Upper lobe of right lung (tissue), 1 donor: ENCODE measurements at places on chromosomes 1 and 21. TPM values are rescaled to one million over a fixed set of nuclear protein-coding genes. Genes with fewer than 3 reads are reported as not detected.
A peak's percentile ranks its signal among the peaks of the same experiment; 100 is the strongest.

DNA sequence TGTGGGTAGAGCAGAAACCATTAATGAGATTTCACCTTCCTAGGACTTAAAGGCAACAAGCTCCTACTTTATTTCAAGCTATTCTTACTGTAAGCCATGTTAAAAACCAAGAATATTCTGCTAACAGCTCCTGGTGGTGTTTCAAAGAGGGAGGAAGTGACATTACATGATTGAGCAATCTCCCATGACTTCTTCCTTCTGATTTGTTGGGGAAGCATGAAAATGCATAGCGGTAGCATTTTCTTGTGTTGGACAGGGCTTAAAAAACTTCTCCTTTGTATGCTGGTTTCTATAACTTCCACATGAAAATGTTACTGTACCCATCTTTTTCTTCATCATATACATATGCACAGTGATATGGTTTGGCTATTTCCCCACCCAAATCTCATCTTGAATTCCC is 297.0 kb upstream of the SNX7 start:
- no peaks in the 10 kb centered on the region for H3K27me3 ChIP-seq
- no peaks in the 10 kb centered on the region for H3K4me1 ChIP-seq
- DNase-seq: no peak
- no peak overlapping the region for H3K4me3 ChIP-seq

DNA sequence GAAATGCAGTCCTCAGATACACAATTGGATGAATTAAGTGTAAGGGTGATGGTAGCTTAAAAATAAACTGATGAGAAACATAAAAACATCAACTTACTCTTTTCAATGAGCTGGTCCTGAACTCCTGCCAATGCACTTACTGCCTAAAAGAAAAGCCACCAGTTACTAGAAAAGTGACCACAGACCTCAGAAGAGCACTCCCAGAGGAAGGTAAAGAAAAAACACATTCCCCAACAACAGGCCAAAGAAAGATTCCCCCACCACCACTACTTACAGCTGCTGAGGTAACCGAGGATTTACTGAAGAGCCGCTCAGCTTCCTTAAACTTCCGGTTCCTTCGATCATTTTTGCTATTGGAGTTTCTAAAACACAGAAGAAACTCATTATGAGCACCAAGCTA is 5.4 kb downstream of the MEAF6 start:
- H3K4me3 ChIP-seq: no peak overlapping the region
- no peak for DNase-seq
- peaks cover 16% of the 10 kb centered on the region for H3K4me1 ChIP-seq
- no peaks in the 10 kb centered on the region for H3K27me3 ChIP-seq

DNA sequence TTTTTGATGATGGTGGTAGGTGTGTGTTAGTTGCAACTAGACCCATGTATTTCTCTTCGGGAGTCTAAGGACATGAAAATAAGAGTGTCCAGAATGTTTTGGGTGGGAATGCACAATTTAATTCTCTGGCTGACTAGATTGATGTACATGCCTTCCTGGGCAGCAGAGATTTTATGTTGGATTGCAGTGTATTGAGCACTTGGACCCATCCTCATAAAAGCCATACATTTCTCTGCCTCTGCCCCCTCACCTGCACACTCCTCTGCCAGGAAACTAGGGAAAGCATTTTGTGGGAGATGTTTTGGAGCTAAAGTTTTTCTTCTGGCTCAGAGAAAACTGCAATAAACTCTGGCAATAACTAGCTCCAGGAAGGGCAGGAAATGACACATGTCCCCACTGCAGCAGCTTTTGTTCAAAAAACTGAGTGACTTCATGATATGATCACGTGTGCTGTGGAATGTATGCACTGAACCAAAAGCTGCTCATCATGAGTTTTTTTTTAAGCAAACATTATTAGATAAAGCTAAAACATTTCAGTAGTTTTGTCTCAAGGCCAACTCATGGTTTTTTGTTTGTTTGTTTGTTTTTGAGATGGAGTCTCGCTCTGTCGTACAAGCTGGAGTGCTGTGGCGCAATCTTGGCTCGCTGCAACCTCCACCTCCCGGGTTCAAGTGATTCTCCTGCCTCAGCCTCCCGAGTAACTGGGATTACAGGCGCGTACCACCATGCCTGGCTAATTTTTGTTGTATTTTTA is 17.6 kb downstream of the RIT1 start:
- peak overlapping the region; percentile 56 for H3K27ac ChIP-seq
- H3K4me1 ChIP-seq: peaks cover 12% of the 10 kb centered on the region
- H3K27me3 ChIP-seq: no peaks in the 10 kb centered on the region
- peaks cover 28% of the 10 kb centered on the region for H3K36me3 ChIP-seq
- DNase-seq: no peak

DNA sequence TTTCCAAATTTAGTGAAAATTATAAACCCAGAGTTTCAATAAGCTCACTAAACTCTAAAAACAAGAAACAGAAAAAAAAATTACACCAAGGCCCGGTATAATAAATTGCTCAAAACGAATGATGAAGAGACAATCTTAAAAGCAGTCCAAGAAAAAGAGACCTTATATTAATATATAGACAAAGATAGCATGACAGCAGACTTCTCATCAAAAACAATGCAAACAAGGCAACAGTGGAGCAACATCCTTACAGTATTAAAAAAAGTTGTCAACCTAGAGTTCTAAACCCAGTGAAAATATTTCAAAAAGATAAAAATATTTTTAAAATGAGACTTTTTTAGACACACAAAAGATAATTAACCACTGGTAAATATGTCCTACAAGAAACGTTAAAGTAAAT is 46.7 kb downstream of the KIFAP3 start:
- H3K27ac ChIP-seq: no peak overlapping the region
- H3K27me3 ChIP-seq: no peaks in the 10 kb centered on the region
- no peak overlapping the region for H3K4me3 ChIP-seq
- H3K36me3 ChIP-seq: peaks cover 13% of the 10 kb centered on the region
- DNase-seq: no peak
- H3K4me1 ChIP-seq: no peaks in the 10 kb centered on the region

DNA sequence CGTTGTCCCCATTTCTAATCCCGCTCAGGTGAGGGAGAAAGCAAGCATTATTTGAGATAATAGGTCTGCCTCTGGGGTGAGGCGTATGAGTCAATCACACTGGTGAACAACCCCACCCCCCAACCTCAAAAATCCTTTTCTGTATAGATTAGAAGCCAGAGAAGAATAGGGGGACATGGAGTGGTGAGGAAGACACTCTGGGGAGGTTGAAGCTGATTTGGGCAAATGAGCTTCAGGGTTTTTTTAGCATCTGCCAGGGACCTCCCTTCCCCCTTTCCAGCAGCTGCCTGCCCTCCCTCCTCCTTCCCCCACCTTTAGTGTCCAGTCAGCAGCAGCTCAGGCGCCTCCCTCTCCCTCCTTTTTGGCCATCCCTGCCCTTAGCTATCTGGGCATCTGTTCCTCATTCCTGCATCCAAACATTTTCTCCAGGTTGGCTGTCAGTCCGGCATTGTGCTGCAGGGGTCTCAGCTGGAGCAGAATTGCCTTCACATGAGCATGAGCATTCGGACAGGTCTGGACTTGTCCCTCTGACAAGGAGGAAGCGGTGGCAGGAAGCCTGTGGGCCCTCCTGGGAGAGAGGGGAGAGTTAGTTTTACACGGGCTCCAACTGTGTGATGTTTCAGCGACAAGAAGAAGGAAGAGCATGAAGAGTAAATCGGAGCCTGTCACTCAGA is 30.8 kb upstream of the PTGFRN start:
- no peaks in the 10 kb centered on the region for H3K36me3 ChIP-seq
- H3K27ac ChIP-seq: peak overlapping the region; percentile 43
- no peaks in the 10 kb centered on the region for H3K27me3 ChIP-seq
- H3K4me3 ChIP-seq: peak overlapping the region; percentile 28
- DNase-seq: no peak

- H3K27ac ChIP-seq: no peak overlapping the region
- no peaks in the 10 kb centered on the region for H3K4me1 ChIP-seq
- peak; percentile 48 for DNase-seq
- H3K36me3 ChIP-seq: no peaks in the 10 kb centered on the region
Measured at GRCh38 chr21:44578371-44579055, 1.9 kb downstream of the KRTAP10-5 start.

DNA sequence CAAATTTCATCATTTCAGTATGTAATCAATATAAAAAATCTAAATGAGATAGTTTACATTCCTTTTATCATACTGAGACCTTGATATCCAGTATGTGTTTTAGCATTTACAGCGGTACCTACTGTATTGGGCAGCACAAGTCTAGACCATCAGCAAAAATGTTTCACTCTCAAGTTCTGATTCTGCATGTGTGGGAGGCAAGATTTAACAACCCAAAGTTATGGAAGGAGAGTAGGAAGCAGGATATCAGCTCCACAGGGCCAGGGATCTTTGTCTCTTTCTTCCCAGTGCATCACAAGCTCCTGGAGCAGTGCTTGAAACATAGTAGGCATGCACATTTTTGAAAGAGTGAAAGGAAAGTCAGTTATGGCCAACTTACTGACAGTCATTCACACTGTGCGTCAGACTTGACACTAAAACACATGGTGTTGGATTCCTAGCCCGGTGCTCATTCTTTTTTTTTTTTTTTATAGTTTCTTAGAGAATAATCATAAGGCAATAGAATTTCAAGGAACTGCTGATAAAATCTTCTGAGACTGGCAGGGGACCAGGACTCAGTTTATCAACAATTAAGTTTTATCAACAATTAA is 6.1 kb downstream of the TENT5C start:
- peaks cover 25% of the 10 kb centered on the region for H3K4me1 ChIP-seq
- no peak overlapping the region for H3K4me3 ChIP-seq
- H3K27ac ChIP-seq: no peak overlapping the region
- no peaks in the 10 kb centered on the region for H3K36me3 ChIP-seq

MMP23B gene
- total RNA-seq: 40.3 TPM

TRIM62 gene
- total RNA-seq: 4.5 TPM

MAP1LC3C gene
- total RNA-seq: 14.2 TPM
